Stimulated activated CD4-positive, alpha-beta T cell treated with anti-CD3 and anti-CD28 coated beads, Interleukin-2, amount 100 ng/mL, for 24 hours (primary cell): ENCODE measurements at places on chromosomes 1 and 21.

GRCh38 chr1:234887016-234887900 lies 241.4 kb downstream of the TOMM20 start:
- no peak for DNase-seq

DNA sequence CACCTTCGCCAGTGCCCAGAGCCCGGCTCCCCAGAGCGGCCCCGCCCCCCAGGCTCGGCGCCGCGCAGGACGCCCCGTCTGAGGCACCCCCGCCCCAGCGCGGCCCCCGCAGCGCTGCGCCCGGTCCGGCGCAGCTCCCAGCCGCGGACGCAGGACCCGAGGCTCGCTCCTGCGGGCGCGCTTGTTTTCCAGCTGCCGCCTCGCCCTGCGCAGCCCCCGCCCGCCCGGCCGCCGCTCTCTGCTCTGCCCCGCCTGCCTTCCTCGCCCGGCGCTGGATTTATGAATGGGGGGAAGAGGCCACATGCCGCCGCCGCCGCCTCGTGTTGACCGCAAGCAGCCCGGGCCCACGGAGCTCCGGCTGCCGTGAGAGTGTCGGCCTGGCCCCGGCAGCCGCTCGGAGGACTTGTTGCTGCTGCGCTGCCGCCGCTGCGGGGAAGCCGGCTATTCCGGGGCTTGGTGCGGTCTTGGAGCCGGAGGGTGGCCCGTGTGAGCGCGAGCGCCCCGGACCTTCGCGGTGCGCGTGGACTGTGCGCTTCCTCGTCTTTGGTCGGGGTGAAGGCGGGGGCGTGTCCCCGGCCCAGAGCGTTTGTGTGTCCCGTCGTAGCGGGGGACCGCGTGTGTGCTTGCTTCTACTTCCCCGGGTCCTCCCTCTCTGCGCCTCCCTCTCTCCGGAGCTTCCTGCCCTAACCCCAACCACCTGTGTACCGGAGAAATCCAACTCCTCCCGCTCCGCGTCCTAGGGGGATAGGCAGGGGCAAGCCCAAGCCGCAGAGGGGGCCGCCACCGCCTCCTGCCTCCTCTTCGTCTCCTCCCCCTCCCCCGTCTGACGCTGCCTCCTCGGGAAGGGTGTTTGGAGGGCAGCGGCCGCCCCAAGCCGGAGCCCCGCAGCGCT lies 736 bp downstream of the KCNC4 start:
- peak; percentile 54 for DNase-seq

DNA sequence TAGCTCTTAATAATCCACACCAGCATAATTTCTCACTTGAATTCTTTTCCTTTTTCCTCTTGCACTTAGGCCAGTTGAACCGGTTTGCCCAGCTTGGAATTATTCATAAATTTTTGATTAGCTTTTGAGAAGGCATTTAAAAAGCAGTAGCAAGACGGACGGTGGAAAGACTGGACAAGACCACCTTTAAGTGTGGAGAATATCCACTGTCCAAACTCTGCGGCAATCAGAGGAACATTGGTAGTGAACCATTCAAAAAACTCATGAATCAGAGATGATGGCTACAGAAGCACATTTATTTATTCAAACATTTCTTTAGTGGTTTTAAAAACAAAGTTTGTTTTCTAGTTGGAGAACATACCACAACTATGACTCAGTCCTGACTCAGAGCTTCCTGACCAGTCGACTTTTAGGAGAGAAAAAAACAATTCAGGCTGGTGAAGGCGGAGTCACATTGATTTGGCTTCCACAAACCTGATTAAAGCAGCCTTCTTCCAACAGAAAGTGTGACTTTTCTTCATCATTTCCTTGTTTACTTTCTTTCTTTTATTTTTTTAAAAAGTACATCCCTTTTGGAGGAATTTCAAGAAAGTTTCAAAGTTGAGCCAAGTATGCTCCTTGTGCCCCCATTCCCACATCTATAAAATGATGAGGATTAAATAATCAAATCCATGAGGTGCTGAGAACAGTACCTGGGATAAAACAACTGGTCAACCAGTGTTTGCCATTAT lies 128.8 kb downstream of the ADSS2 start:
- DNase-seq, result no peak

DNA sequence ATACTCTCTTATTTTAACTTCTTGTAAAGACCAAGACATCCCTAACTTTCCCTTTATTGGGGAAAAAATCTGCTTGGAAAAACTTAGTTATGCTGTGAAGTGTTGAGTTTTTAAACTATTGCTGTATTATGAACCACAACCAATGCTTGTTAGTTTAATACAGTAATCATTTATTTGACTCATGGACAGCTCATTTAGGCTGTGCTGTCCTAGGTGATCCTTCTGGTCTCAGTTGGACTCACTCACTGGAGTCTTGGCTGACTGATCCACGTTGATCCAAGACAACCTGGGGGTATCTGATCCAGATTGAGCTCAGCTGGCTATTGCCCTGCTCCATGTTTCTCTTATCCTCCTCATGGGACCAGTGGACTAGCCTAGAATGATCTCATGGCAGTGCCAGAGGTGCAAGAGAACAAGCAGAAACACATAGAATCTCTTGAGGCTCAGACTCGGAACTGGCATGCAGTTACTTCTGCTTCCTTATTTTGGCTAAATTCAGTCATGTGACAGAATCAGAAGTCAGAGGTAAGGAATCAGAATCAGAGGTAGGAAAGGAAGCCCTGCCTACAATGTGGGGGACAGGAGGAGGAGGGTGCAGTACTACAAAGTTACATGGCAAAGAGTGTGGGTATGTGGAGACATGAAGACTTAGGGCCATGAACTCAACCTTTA lies 156.5 kb downstream of the FGGY start:
- no peak for DNase-seq

- no peak for DNase-seq
Observed at GRCh38 chr1:65362545-65362944, 53.2 kb downstream of the DNAJC6 start.

- peak; percentile 92 for DNase-seq
Observed at GRCh38 chr1:167219646-167220536, 795 bp upstream of the POU2F1 start.

DNA sequence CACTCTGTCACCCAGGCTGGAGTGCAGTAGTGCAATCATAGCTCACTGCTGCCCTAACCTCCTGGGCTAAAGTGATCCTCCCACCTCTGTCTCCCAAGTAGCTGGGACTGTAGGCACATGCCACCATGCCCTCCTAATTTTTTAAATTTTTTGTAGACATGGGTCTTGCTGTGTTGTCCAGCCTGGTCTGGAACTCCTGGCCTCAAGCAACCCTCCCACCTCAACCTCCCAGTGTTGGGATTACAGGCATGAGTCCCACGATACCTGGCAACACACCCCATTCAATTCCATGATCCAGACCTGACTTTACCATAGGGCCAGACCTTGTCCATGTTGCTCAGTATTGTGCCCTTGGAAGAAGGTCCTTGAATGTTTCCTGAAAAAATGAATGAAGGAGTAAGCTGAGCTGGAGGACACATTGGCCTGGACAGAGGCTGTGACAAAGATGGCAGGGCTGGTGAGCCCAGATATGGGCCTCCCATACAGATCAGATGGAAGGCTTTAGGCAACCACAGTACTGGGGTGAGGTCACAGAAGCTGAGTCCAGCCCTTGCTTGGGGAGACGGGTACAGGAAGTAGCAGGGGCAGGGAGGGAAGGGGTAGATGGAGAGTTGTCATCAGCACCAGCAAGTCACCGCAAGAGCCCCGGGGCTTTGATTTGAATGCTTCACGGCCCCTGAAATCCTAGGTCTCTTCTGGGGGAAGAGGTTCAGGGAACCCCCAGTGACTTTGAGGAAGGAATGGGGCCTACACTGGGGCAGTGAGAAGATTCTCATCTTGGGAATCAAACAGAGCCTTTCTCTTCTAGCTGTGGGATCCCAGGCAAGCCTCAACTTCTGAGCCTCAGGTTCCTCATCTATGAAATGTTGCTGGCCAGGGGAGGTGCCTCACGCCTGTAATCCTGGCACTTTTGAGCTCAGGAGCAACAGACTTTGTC lies 40.1 kb upstream of the DMBX1 start:
- no peak for DNase-seq

- DNase-seq, result no peak
Observed at GRCh38 chr21:35811191-35811806, 249.0 kb downstream of the SETD4 start.

GRCh38 chr1:113247782-113248181 lies 142.5 kb upstream of the MAGI3 start:
- DNase-seq, result no peak

DNA sequence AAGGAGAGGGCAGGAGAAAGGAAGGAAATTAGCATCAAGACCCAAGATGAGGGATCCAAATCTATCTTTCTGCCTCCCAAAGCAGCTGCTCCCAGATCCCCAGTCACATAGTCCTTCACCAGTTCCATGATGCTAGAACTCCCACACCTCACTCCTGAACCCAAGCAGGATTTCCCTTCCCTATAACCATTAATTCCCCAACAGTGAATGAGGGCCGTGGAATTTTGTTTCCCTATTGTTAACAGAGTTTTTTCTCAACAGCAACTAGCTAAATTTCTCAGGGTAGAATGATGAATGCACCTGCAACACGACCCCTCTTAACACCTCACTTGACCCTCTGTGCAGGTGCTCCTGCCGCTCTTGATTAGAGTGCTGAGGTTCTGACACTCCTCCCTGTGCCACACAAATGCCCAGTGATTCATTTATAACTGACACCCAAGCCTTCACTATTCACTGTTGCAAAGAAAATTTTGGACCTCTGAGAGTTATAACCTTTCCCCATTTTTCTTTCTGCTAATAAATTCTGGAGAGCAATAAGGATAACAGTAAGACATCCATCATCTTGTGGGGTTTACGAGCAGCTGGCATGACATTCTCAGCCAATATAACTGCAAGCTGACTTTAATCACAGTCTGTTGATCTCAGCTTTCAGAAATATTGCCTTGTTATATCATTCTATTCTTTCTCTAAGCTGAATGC lies 25.4 kb upstream of the NPL start:
- DNase-seq, result no peak

- DNase-seq, result no peak
Observed at GRCh38 chr1:246647513-246647912, 76.7 kb upstream of the SCCPDH start.

GRCh38 chr1:209387969-209388329 lies 195.6 kb upstream of the CAMK1G start:
- DNase-seq, result no peak

DNA sequence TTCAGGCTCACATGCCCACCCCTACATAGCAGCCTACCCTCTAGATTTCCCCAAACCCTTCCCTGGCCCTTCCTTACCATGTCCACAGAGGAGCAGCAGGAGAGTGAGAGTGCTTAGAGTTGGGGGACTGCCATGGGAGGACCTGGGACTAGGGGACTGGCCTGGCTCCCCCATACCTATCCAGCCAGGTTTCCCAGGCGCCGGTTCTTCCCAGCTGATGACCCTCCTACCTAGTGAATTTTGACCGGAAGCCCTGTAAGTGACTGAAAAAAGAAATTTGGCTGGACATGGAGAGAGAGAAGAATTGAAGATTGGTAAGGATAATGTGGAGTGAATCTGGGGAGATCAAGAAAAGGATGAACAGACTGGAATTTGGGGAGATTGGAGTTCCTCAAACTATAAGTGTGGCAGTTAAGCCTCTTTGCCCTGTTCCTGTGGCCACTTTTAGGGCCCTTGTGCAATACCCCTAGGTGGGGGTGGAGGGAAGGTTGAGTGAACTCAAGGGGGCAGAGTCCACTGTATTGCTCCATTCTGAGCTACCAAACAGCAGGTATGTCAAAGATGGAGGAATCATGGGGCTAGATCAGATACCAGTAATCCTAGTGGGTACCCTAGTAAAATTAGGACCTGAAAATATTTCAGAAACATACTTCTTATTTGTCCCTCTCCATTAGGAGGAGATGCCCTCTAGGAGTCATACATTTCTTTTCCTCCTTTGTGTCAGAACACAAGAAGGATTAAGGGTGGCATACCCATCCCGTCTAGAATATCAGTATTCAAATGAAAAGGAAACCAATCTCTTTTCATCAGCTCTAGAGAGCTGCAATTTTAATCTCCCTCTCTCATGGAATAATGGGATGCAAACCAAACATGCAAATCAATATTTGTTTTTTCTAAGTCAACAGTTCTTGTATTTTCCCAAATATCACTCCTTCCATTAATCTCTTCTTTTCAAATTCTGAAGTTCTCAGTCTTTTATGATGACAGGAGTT lies 1.2 kb downstream of the HJV start:
- no peak for DNase-seq

DNA sequence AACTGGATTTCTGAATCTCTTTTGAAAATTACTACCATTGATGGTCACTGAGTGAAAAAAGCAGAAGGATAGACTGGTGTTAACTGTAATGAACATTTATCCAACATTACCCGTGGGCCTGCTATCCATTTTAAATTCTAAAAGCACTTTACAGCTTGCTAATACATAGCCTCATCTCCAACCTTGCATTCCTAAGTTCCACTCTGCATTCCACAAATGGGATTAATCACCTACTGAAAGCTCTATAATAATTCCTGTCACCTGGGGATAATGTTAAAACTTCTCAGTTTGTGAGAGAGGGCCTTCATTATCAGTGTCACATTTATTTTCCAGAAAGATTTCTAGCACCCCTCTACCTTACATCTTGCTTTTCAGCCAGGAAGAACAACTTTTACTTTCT lies 38.2 kb downstream of the PTPRC start:
- no peak for DNase-seq

GRCh38 chr1:222087221-222087920 lies 345.5 kb upstream of the DUSP10 start:
- no peak for DNase-seq

- no peak for DNase-seq
Observed at GRCh38 chr1:115056395-115056798, 26.8 kb downstream of the TSHB start.

DNA sequence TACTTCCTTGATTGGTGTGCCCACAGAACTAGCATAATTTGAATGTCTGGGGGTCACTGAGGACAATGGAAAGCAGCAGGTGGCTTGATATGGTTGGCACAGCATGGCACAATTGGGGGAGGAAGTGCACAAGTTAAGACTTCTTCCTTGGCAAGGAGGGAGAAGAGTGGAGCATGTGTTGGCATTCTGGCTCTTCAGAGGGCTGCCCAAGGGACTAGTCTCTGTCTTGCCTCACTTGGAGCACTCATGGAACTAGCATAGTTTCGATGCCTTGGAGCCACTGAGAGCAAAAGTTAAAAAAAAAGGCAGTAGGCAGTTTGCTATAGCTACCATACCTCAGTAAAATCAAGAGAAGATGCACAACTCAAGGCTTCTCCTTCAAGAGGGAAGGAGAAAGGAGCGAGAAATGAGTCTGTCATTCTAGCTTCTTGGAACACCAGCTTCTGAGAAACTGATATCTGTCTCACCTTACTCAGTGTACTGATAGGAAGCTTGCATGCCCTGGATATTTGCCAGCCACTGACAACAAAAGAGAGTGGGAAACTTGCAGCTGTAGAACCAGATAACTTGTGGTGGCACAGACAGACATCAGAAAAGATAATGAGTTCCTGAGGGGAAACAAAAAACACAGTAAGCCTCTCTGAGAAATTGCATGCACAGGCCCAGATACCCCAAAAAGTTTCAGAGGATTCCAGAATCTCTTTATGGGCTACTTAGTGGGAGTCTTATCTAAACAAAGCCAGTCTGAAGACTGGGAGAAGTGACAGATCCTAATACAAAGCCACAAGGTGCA lies 207.5 kb upstream of the SAMSN1 start:
- DNase-seq, result no peak

- DNase-seq, result no peak
Observed at GRCh38 chr1:227006226-227006796, 66.2 kb downstream of the COQ8A start.
